NCI-H1417 treated with DMSO at 0.1 percent for 48 hours (cell line): ENCODE measurements at places on chromosomes 7 and 10.

GRCh38 chr10:12130237-12130872 lies 878 bp downstream of the SEC61A2 start:
- no peak for DNase-seq

DNA sequence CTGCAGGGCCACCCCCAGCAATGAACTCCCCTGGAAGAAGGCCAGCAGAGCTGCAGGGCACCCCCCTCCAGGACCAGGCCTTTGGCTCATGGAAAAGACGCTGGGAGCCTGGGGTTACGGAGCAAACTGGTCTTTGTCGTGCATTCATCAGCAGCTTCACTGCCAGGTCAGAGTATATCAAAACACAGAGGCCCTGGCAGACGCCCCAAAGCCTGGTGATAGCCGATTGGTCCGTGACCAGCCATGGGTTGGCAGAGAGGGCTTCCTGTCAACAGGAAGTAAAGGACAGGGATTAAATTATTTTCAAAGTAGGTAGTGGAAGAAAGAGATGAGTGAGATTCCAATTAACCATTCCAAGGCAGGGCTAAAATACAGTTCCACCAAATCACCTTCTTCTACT lies 9.0 kb downstream of the PRKAG2 start:
- no peak for DNase-seq

GRCh38 chr10:102501201-102502028 lies 1.1 kb downstream of the ACTR1A start:
- no peak for DNase-seq

GRCh38 chr7:128006550-128007302 lies 24.5 kb downstream of the LRRC4 start:
- DNase-seq = no peak

GRCh38 chr10:121994429-121994941 lies 5.5 kb downstream of the TACC2 start:
- DNase-seq = no peak

- DNase-seq = peak; percentile 45
These were observed 17.5 kb downstream of the ATP6V1F start for GRCh38 chr7:128879939-128880746.
